ENCODE measurements at places on chromosomes 3 and 15. TPM values are rescaled to one million over a fixed set of nuclear protein-coding genes. Genes with fewer than 3 reads are reported as not detected.

- no peak for DNase-seq
- H3K4me1 ChIP-seq, result no peaks in the 10 kb centered on the region
- no peaks in the 10 kb centered on the region for H3K27me3 ChIP-seq
- H3K36me3 ChIP-seq, result peaks cover 18% of the 10 kb centered on the region
Measured at GRCh38 chr3:141450727-141451375, 36.0 kb upstream of the RASA2 start.

DNA sequence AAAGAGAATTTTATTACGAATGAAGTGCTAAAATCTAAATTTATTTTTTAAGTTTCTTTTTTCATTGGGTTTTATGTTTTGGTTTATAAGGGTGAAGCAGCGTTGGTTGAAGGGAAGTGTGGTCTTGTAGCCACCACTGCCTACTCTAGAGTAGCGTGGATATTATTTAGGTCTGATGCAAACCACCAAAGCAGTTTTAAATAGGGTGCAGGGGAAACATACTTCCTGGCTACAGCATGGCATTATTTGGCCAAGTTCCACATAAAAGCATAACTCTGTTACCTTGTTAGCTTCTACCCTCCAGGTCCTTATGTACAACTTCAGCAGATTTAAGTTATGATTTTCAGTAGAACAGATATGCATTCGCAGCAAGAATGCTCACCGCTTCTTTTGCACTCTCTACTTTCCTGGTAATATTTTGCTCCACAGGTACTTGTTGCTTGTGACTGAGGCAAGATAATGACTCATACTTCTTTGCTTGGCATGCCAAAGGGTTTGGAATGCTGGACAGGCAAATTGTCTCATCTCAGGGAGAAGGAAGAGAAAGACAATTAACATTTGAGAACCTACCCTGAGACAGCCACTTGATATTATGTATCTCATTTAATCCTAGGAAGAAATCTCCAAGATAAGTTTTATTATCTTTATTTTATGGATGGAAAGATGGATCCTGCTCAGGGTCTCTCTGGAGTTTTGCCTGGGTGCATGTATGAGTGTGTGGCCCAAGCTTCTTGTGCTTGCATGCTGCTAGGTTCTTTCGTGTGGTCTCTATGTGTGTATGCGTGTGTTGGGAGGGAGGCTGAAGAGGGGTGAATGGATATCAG, 5.4 kb downstream of the TGFBR2 start:
- peaks cover 88% of the 10 kb centered on the region for H3K4me1 ChIP-seq
- no peaks in the 10 kb centered on the region for H3K36me3 ChIP-seq
- H3K27ac ChIP-seq, result peak overlapping the region; percentile 99
- H3K4me3 ChIP-seq, result peak overlapping the region; percentile 95
- no peak for DNase-seq
- no peaks in the 10 kb centered on the region for H3K27me3 ChIP-seq

RETNLB gene
- not detected for total RNA-seq

- peaks cover 63% of the 10 kb centered on the region for H3K4me1 ChIP-seq
- no peak overlapping the region for H3K27ac ChIP-seq
- no peak for DNase-seq
Measured at GRCh38 chr3:72427624-72428023, 420.6 kb downstream of the SHQ1 start.

GRCh38 chr3:177448987-177449359, 251.7 kb upstream of the TBL1XR1 start:
- no peak for DNase-seq
- no peak overlapping the region for H3K4me3 ChIP-seq
- peaks cover 75% of the 10 kb centered on the region for H3K4me1 ChIP-seq
- H3K27me3 ChIP-seq, result no peaks in the 10 kb centered on the region
- H3K27ac ChIP-seq, result peak overlapping the region; percentile 69

GRCh38 chr3:45409921-45410320, 21.5 kb downstream of the LARS2 start:
- H3K36me3 ChIP-seq, result no peaks in the 10 kb centered on the region
- no peaks in the 10 kb centered on the region for H3K27me3 ChIP-seq
- peaks cover 22% of the 10 kb centered on the region for H3K4me1 ChIP-seq
- H3K27ac ChIP-seq, result peak overlapping the region; percentile 68

DNA sequence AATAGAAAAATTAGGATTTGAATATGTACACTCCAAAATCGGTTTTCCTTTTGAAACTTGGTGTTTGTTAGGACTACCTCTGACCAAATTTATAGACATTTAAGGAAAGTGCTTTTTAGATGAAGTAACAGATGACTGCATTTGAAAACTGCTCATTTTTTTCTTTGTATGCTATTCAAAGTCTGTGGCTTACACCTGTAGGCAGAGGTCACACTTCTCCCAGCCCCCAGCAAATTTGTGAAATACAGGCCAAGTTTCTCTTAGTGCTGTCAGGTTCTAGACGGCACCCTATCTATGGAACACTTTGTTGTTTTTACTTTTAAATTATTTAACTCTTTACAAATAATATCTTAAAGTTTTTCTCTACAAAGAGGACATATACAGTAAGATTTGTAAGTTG, 100.8 kb upstream of the C15orf61 start:
- DNase-seq, result no peak
- H3K4me1 ChIP-seq, result no peaks in the 10 kb centered on the region
- no peak overlapping the region for H3K27ac ChIP-seq
- H3K27me3 ChIP-seq, result no peaks in the 10 kb centered on the region

DNA sequence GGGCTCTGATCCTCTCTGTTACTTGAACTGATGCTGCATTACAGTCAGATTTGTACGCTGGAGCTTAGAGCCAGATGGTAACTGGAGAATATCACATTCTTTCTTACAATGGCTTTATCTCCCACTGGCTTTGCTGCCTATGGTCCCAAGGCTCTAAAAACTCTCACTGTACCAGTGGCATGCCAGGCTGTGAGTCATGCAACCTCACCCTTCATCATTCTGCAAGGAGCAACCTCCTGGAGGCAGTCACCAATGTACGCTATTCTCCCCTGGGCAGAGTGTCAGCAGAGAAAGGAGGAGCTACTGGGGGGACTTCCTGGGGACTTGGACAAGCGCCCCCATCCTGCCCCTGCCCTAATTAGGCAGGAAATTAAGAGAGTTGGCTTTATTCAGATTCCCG, 97.9 kb upstream of the EIF1B start:
- no peak overlapping the region for H3K27ac ChIP-seq
- no peak overlapping the region for H3K4me3 ChIP-seq
- H3K27me3 ChIP-seq, result no peaks in the 10 kb centered on the region

GRCh38 chr3:106963442-106963841, 413.8 kb upstream of the CCDC54 start:
- H3K36me3 ChIP-seq, result no peaks in the 10 kb centered on the region
- H3K27me3 ChIP-seq, result no peaks in the 10 kb centered on the region
- no peak overlapping the region for H3K27ac ChIP-seq
- H3K4me1 ChIP-seq, result no peaks in the 10 kb centered on the region
- no peak overlapping the region for H3K4me3 ChIP-seq

DNA sequence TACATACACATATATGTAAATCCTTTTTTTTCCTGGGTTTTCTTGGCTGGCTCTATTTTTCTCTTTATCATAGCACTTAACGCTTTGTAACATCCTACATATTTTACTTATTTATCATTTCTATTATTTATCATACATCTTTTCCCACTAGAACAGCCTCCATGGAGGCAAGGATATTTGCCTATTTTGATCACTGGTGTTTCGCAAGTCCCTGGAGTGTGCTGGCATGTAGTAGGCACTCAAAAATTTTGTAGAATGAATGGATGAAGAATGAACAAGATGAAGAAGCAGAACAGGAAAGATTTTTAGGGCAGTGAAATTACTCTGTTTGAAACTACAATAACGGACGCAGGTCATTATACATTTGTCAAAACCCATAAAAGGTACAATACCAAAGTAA, 83.0 kb upstream of the PTX3 start:
- no peaks in the 10 kb centered on the region for H3K4me1 ChIP-seq
- no peak for DNase-seq
- H3K27me3 ChIP-seq, result no peaks in the 10 kb centered on the region
- no peak overlapping the region for H3K4me3 ChIP-seq
- no peaks in the 10 kb centered on the region for H3K36me3 ChIP-seq

IL17RD gene
- total RNA-seq, result 18.9 TPM

DNA sequence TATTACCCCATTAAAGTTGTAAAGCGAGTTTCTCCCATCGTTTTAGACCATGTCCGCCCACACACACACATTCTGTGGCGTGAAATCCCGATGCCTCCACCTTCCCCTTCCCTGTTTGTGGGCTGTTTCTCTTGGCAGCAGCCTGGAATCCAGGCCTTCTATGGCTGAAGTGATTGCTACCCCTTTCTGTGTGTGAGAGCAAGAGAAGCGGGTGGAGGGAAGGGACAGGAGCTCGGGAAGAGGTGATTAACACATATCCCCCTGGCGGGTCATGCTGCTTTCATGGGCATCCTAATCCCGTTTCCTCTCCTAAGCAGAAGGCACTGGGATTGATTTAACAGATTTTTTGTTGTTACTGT, 283.8 kb upstream of the RGMA start:
- no peak overlapping the region for H3K27ac ChIP-seq
- H3K4me1 ChIP-seq, result no peaks in the 10 kb centered on the region
- no peak overlapping the region for H3K4me3 ChIP-seq
- H3K27me3 ChIP-seq, result no peaks in the 10 kb centered on the region
- no peaks in the 10 kb centered on the region for H3K36me3 ChIP-seq
- DNase-seq, result no peak

DNA sequence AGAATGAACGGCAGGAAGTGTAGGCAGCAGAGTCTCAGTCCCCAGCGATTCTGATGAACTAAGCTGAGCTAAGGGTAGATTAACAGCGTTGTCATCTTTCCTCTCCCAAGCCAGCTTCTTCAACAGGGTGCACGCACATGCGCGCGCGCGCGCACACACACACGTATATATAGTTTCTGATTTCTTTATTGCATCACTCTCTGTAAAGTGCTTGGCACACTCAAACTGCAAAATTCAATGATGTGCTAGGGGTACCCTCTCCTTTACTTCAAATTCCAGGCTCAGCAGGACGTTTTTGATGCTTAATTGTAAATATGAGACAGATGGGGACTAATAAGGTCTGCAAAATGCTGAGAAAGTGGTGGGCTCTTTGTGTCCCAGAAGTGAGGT, 26.1 kb upstream of the VPS8 start:
- no peak for DNase-seq
- H3K4me1 ChIP-seq, result no peaks in the 10 kb centered on the region
- no peaks in the 10 kb centered on the region for H3K36me3 ChIP-seq
- no peaks in the 10 kb centered on the region for H3K27me3 ChIP-seq
- peak overlapping the region; percentile 73 for H3K27ac ChIP-seq

- peaks cover 63% of the 10 kb centered on the region for H3K27me3 ChIP-seq
- peak; percentile 50 for DNase-seq
- no peak overlapping the region for H3K4me3 ChIP-seq
- H3K36me3 ChIP-seq, result no peaks in the 10 kb centered on the region
- no peaks in the 10 kb centered on the region for H3K4me1 ChIP-seq
Measured at GRCh38 chr3:126539558-126540250, 15.7 kb downstream of the CHST13 start.

DNA sequence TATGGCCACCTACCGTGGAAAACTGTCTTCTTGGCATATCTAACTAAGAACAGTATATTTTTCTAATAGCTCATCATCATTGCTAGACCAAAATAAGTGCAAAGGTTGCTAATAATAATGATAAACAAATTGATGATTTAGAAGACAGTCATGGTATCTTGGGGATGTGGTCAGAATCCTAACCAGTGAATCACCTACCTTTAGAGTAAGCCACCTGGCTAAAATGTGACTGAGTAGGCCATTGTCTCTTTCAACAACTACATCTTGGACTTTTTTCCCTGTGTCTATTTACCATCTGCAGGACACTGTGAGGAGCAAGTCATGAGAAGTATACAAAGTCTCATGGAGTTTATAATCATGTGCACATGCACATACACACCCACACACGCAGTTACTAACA, 273.5 kb upstream of the SEMA6D start:
- no peak overlapping the region for H3K4me3 ChIP-seq
- no peaks in the 10 kb centered on the region for H3K27me3 ChIP-seq
- no peak overlapping the region for H3K27ac ChIP-seq
- H3K4me1 ChIP-seq, result peaks cover 16% of the 10 kb centered on the region

DNA sequence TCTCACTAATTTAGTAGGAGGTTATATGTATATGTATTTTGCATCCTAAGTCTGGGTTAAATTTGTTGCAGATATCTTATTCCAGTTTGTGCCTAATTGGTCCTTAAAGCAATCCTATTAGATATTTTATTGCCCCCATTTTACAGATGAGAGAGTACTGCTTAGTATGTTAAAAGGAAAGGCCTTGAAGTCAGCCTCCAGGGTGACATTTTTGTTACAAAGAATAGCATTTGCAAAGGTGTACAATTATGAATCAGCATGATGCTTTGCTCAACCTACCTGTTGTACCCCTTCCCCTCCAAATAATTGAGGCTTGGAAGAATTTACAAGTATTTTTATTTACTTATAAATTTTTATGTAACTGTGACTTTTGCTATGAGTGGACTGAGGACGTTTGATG, 14.0 kb downstream of the STT3B start:
- no peak for DNase-seq
- no peak overlapping the region for H3K4me3 ChIP-seq
- H3K27ac ChIP-seq, result no peak overlapping the region
- peaks cover 51% of the 10 kb centered on the region for H3K4me1 ChIP-seq
- no peaks in the 10 kb centered on the region for H3K36me3 ChIP-seq
- no peaks in the 10 kb centered on the region for H3K27me3 ChIP-seq

- H3K27ac ChIP-seq, result no peak overlapping the region
- no peaks in the 10 kb centered on the region for H3K27me3 ChIP-seq
- DNase-seq, result no peak
- H3K4me3 ChIP-seq, result no peak overlapping the region
Measured at GRCh38 chr3:2765002-2765579, 345.1 kb downstream of the IL5RA start.

IL16 gene
- 26.3 TPM for total RNA-seq

DNA sequence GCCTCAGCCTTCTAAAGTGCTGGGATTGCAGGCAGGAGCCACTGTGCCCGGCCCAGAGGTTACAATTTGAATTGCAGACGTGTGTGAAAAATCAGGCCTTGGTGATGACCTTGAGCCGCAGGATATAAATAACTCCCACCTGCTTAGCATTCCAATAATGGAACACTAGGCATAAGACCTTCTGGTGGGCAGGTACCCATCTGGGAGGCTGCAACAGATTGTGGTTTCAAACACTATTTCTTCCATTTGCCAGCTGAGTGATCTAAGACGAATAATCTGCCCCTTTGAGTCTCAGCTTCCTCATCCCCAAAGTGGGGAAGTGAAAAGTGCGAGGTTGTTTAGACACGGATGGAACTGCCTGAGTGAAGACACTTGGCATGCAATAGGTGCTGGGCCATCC, 47.7 kb upstream of the HERC1 start:
- H3K27ac ChIP-seq, result no peak overlapping the region
- no peaks in the 10 kb centered on the region for H3K4me1 ChIP-seq
- H3K4me3 ChIP-seq, result no peak overlapping the region
- no peaks in the 10 kb centered on the region for H3K27me3 ChIP-seq
- no peak for DNase-seq
- no peaks in the 10 kb centered on the region for H3K36me3 ChIP-seq

NDN gene
- 96.2 TPM for total RNA-seq

CASR gene
- total RNA-seq, result under 0.01 TPM

- H3K36me3 ChIP-seq, result no peaks in the 10 kb centered on the region
- no peak overlapping the region for H3K27ac ChIP-seq
- H3K4me3 ChIP-seq, result peak overlapping the region; percentile 10
Measured at GRCh38 chr3:139173372-139174108, 128.8 kb upstream of the PRR23C start.
